ENCODE measurements at places on chromosomes 5 and 9.

DNA sequence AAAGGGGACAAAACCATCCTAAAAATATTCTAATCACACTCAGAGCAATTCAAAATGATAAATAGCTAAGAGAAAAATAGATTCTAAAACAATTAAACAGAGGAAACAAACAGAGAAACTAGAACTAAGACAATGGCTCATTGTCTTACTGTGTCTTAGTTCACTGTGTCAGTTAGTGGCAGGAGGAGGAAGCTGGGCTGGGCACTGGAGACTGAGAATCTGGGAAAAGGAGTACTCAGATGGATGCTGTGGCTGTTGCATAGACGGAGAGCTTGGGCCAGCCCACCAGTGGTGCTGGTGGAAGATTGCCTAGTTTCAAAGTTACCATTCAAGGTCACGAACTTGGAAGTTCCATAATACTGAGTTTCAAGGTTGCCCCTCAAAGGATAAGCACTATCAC lies 94.7 kb upstream of the IFNK start:
- DNase-seq: no peak

DNA sequence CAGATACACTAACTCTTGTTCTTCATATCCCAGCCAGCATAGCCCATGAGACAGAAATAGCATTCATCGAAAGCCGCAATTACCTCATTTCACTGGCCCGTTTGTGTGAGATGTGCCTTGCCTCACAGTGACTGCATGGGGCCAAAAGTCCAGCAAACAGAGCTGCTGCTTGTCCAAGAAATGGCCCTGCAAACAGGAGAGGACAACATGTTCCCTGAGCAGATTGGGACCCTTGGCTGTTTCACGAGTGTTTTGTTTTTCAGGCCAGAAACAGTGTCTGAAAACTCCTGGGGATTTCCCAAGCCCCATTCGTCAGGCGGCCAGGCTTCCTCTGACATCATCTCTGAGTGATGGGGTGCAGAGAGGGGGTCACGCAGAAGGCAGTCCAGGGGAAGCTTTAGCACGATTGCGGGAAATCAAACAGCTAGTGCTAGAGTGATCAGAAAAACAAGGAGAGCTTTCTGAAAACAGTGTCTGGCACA lies 503.6 kb upstream of the PAPPA start:
- peak; percentile 23 for DNase-seq

- peak; percentile 4 for DNase-seq
These were observed 45.8 kb downstream of the KIAA1958 start for GRCh38 chr9:112532427-112532826.

- no peak for DNase-seq
These were observed 143.4 kb upstream of the OTULINL start for GRCh38 chr5:14438195-14438606.

- peak; percentile 56 for DNase-seq
These were observed 300.0 kb downstream of the YTHDC2 start for GRCh38 chr5:113813466-113813865.

- DNase-seq: no peak
These were observed 271.1 kb downstream of the DENND1A start for GRCh38 chr9:123658792-123659191.

DNA sequence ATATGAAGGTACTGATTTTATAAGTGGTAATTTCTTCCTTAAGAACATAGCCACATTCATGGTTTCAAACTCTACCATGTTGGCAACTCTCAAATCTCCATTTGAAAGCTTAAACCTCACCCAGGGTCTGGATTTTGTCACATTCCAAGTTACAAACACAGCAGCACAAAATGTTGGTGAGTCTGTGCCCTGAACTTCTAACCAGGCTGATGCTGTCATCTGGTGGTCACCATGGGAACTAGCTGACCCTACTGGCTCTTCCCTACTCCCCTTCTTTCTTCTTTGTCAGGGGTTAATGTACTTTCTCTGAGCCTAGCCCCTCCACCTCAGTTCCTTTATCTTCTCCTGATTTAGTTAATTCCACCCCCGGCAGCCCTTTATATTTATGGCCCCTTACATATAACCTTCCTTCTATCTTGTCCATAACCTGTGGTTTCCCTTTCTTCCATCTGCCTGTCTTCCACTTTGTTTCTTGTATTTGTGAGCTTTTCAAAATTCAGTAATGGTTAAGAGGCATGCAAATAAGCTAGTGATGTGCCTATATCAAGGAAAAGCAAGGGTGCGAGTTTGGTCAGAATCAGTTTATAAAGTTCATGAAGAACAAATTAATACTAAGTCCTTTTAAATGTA lies 35.9 kb downstream of the TGFBR1 start:
- DNase-seq: no peak

DNA sequence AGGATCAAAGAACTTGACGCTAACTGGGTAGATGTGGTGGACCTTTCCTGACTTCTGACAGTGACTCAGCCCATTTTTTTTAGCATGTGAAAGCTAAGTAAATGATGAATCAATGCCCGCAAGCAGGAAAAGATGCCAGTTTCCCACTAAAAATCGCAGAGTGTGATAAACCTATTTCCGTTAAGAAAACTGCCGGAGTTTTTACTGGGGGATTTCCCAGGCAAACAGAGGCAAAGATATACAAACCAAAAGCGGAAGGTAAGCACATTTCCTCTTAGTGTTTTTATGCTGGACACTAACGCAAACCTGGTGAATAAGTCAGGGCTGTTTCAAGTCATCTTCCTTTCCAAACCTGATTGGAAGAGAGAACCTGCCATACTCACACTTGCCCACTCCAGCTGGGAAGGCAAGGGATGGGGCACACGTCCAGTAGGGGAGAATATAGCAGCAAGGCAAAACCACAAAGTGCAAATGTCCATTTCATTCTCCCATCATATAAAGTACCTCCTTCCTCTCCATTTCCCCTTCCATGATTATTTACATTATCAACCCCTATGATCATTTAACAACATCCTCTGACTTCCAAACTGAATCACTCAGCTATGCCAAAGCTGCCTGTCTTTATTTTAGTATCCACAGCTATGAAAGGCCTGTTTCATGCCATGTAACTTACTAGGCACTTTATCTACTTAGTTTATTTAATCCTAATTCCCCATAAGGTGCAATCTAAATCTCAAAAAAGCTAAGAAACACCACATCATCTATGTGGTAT lies 349.7 kb upstream of the RFX3 start:
- no peak for DNase-seq

- DNase-seq: no peak
These were observed at the start of gene ROPN1L for GRCh38 chr5:10441083-10441991. TSS of gene ROPN1L (plus strand) at chr5:10441879. CDS start at chr5:10442168, 289 bp downstream.

- no peak for DNase-seq
These were observed 149.7 kb upstream of the EFNA5 start for GRCh38 chr5:107820429-107820828.

GRCh38 chr5:115463983-115464382 lies 80.6 kb downstream of the FEM1C start:
- no peak for DNase-seq

DNA sequence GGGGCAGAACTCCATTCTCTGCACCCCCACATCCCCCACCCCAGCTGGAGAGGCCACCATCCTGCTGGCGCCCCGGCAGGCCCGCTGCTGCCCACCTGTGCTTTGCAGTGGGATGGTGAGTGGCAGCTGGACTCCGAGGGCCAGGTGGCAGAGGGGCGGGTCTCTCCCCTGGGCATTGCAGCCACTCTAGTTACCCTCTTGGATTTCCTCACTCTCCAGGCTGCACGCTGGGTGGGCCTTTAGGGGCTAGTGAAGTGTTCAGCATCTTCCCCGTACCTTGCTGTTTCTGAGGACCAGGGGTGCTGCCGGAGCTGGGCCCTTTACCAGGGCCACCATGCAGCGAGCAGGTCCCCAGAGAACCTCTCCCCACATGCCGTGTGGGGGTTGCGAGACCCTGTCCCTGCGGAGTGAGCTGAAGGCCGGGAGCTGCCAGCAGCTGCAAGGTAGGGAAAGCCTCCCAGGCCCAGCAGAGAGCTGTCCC lies 88.4 kb upstream of the SH3PXD2B start:
- no peak for DNase-seq

GRCh38 chr9:89360465-89360864 lies 42.2 kb downstream of the SECISBP2 start:
- DNase-seq: peak; percentile 35

DNA sequence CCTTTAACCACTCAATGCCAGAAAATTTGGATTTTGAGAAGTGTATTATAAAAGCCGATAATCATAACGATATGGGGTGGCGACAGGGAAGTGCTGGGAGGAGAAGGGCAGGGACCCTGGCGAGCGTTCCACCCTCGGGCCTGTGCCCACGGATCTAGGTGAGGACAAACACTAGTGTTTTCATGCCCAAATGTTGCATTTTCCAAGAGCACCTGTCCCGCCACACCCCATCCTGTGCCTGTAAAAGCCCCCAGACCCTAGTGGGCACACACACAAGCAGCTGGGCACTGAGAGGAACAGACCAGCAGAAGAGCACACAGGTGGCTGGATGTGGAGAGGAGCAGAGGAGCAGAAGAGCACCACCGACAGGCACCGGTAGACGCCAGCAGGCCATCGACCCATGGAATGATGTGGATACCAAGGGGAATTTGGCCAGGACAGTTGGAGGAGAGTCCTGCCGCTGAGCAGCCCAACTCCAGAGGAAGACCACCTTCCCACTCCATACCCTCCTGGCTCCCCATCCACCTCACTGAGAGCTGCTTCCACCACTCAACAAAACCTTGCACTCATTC lies 315.0 kb downstream of the EDIL3 start:
- no peak for DNase-seq

GRCh38 chr5:55702598-55703345 lies 9.4 kb downstream of the SLC38A9 start:
- no peak for DNase-seq

DNA sequence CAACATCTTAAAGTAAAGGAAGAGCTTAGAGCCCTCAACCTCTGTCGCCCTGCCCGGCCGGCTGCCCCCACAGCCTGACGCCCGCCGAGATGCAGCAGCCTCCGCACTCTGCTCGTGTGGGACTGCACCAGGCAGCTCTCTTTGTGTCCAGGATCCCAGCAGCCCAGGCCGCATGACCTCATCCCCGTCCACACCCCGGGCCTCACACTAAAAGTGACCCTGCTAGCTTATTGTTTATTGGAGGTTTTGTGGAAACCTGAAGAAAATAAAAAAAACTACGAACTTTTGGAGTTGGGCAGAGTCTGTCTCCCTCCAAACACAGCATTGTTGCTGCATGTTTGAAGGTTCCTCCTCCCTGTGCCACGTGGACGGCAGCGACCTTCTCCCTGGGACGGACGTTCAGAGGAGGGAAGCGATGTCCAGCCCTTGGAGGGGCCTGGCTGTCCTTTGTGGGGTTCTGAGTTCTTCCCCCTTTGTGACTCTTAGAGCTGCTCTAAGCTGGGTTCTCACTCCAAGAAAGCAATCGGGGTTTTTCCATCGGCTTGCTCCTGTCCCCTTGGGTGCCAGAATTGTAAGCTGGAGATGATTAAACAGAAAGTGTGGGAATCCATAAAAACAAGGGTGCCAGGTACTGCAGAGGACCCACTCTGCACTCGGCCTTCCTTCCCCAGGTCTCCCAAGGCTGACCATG lies 103.5 kb upstream of the COL5A1 start:
- DNase-seq: no peak

- DNase-seq: peak; percentile 35
These were observed 16.0 kb downstream of the TEK start for GRCh38 chr9:27125030-27125429.

- peak; percentile 43 for DNase-seq
These were observed 13.7 kb upstream of the FCHSD1 start for GRCh38 chr5:141664733-141665461.

- DNase-seq: no peak
These were observed 70.9 kb downstream of the TRIO start for GRCh38 chr5:14213813-14214585.

DNA sequence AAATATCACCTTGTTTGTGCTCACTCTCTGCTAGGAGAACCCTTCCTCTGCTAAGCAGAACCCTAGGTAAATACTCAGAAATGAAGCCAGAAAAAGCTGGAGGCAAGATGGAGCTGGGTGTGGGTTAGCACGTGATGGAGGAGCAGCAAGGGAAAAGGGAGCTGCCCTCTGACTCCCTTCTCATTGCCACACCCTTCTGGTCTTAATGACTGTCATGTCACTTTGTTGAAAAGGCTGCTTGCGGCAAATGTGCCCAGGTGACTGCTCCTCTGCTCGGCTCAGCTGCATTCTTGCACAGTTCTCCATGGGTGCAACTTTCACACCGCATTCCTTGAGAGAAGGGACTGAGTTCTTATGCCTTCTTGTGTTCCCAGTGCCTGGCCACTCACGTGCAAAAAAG lies 36.4 kb upstream of the TBC1D2 start:
- no peak for DNase-seq

DNA sequence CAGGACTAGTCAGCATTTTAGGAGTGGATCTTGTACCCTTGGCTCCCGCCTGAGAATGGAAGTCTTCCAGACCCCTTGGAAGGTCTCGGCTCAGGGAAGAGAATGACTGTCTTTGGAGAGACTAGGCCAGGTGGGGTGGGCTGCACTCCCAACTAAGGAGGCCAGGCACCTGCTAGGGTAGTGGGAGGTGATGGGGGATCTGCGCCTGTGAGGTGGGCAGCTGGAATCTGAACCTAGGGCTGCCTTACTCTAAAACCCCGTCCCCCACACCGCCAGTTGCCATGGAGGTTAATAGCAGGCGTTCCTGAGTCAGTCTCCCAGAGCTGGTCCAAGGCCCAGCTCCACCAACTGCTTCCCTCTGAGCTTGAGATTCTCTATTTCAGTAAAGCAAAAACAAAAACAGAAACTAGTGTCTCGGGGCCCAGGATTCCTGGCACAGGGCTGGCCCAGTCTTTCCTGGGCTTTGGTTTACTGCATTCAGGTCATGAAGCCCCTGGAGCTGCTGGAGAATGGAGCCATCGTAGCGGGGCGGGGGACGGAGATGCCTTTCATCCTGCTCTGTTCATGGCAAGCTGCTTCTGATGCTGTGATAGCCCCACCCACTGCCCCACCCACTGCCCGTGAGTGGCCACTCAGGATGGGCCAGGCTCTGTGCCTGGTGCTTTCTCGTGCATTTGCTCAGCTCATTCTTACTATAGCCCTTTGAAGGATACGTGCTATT lies 57.5 kb downstream of the DAB2IP start:
- no peak for DNase-seq

DNA sequence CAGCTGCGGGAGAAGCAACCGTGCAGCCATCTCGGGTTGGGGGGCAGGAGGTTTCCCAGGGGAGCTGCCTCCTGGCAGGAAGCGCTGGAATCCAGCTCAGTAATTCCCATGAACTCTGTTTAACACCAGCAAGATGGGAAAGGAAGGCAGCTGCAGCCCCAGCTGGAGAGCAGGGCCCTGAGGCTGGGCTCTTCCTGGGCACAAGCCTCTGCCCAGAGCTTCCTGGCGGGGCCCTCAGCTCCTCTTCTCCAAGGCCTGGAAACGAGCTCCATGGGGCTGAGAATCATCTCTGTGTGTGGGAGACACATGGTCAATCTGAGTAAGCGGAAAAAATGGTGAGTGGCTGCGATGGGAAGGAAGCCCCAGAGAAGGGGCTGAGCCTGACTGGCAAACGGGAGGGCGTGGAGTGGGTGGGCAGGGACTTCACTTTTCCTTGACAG lies 6.3 kb downstream of the MRPL36 start:
- no peak for DNase-seq

- DNase-seq: no peak
These were observed 239.0 kb downstream of the AUH start for GRCh38 chr9:91122755-91123154.

DNA sequence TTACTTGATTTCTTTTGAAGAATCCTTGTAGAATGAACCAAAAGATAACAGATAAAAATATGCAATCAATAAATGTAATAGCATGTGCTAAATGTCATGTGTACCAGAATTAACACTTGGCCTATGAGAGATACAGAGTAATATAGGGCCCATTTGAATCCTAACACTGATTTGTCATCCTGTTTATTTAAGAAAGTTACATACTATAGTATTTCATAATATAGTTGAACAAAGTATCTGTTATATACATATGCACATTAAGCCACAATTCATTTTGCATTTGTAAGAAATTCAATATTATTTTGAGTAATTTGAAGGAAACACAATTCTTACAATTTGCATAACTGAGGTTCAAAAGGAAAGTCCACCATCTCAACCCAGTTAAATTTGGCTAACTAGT lies 389.5 kb downstream of the PDE4D start:
- no peak for DNase-seq

Data from LNCaP clone FGC (cell line).